ENCODE measurements at places on chromosomes 1 and 21.
A peak's percentile ranks its signal among the peaks of the same experiment; 100 is the strongest.

DNA sequence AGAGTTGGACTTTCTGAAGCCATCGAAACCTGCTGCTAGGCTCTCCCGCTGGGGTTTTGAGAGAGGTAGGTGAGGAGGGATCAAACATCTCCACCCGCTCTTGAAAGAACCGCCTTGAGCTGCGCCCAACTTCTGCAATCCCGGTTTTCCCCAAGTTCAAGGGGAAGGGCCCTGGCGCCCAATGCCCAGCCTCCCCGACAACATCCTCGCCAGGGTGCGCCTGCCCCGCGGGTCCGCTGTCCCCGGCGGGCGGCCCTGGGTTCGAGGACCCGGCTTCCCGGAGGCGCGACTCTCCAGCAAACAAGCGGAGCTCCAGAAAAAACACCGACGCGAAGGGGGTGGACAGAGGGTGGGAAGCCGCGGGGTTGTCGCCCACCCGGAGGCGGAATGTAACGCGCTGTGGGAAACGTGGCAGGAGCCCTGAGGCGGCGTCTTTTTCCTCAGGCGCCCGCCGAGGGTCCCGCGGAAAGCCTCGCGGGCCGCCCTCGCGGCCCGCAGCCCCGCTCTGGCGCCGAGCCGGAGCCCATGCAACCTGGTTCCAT, 607 bp downstream of the BTG3 start:
- H3K36me3 ChIP-seq: peaks cover 43% of the 10 kb centered on the region
- H3K27me3 ChIP-seq: no peaks in the 10 kb centered on the region
- H3K4me1 ChIP-seq: peaks cover 38% of the 10 kb centered on the region

- no peaks in the 10 kb centered on the region for H3K27me3 ChIP-seq
- H3K27ac ChIP-seq: peak overlapping the region; percentile 4
- peak; percentile 61 for DNase-seq
- peaks cover 27% of the 10 kb centered on the region for H3K4me1 ChIP-seq
- no peaks in the 10 kb centered on the region for H3K36me3 ChIP-seq
- no peak overlapping the region for H3K4me3 ChIP-seq
These were observed 123.1 kb upstream of the RUNX1 start for GRCh38 chr21:35172231-35172630.

DNA sequence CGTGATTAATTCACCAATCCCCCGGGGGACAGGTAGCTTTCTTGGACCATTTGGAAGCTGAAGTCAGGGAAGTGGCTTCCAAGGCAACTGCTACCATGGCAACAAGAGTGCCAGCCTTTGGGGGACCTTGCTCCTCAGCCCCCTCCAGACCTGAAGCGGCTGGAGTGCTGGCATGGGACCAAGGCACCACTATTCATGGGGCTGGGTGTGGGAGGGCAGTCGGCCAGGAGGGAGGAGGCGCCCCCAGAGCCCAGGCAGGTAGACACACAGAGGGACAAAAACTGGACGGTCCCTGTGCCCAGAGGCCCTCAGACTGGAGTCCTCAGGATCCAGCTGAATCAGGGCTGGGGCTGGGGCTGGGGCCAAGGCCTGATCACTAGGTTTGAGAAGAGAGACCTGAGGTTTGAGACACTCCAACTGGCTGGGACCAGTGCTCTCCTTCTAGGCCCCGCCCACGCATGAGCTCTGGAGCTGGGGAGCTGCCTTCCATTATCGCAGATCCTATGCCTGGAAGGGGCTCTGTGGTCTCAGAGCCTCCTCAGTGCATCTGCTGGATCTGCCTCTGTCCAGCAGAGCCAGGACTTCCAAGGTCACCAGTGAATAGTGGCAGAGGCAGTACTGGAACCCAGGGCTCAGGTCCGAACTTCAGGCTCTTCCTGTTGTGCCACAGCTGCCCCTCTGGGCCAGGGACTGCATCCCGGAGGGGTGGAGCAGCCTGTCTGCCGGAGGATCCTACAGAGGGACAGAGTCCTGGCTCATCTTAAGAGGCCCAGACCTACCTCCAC, 3.3 kb upstream of the KNCN start:
- H3K36me3 ChIP-seq: no peaks in the 10 kb centered on the region
- H3K27me3 ChIP-seq: no peaks in the 10 kb centered on the region
- H3K27ac ChIP-seq: no peak overlapping the region
- no peak overlapping the region for H3K4me3 ChIP-seq

DNA sequence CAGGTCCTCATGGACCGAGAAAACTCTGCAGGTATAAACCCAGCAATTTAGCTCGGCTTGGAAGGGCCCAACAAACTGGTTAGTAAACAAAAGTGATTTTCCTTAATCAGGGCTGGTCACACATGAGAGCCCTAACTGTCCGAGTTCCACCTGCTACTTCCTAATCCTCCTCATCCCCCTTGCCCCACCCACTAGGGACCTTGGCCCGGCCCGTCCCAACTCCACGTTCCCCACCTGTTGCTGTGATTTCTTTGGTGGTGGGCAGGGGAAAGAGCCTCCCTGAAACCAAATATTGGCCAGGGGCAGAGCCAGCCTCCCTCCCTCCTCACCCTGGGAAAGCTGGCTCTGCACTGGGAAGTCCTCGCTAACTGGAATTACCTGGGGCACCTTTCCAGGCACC, 304.2 kb upstream of the PROX1 start:
- no peaks in the 10 kb centered on the region for H3K36me3 ChIP-seq
- no peak overlapping the region for H3K4me3 ChIP-seq
- H3K27ac ChIP-seq: no peak overlapping the region
- peaks cover 3% of the 10 kb centered on the region for H3K27me3 ChIP-seq
- DNase-seq: no peak

GRCh38 chr1:30384286-30385245, 338.8 kb downstream of the MATN1 start:
- no peak overlapping the region for H3K4me3 ChIP-seq
- no peak overlapping the region for H3K27ac ChIP-seq
- no peak for DNase-seq
- H3K4me1 ChIP-seq: peaks cover 2% of the 10 kb centered on the region
- H3K36me3 ChIP-seq: no peaks in the 10 kb centered on the region

GRCh38 chr1:157234705-157235273, 96.6 kb upstream of the ETV3 start:
- H3K4me3 ChIP-seq: no peak overlapping the region
- no peak for DNase-seq
- no peak overlapping the region for H3K27ac ChIP-seq
- no peaks in the 10 kb centered on the region for H3K27me3 ChIP-seq

DNA sequence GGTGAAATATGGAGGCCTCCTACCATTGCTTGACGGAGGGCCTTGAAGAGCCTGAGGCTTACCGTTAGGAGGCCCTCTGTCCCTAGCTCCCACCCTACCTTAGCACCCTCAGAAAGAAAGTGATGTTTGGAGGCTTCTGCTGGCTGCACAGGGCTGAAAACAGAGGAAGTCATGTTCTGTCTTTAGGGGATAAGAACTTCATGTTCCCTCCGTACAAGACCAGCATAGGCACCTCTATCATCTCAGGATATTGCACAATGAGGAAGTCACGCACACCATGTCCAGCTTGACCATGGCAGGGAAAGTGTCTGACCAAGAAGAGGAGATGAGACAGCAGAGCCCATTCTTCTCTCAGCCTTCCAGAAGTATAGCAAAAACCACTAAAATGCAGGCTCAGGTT, 13.8 kb downstream of the ADORA3 start:
- DNase-seq: no peak
- no peaks in the 10 kb centered on the region for H3K27me3 ChIP-seq
- H3K4me3 ChIP-seq: no peak overlapping the region
- H3K4me1 ChIP-seq: no peaks in the 10 kb centered on the region

DNA sequence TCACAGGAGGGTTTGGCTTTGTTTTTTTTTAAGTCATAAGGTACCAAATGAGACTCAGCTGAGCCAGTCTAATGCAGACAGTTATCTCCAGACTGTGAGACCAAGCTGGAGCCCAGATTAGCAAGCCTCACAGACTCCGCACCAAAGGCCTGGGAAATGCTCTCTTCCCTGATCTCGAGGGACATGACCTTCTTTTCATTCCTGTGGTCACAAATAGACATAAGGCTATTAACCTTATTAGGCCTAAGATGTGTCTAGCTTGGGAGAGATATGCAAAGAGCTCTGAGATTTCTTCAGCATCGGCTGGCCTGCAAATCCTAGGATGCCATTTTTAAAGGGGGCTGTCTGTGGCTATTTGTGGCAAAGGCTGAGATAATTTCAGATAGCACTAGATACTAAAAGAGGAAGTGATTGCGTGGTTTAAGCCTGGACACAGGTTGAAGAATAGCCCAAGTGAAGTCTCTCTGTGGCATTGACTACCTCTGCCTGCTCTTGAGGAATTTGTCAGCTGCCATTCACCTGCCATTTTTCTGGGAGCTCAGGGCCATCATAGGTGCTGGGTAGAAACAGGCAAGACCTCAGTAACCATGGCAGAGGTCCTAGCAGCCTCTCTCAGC, 301.3 kb downstream of the SIPA1L2 start:
- no peak overlapping the region for H3K27ac ChIP-seq
- no peaks in the 10 kb centered on the region for H3K36me3 ChIP-seq
- no peak for DNase-seq
- peaks cover 12% of the 10 kb centered on the region for H3K27me3 ChIP-seq
- H3K4me3 ChIP-seq: no peak overlapping the region
- no peaks in the 10 kb centered on the region for H3K4me1 ChIP-seq

DNA sequence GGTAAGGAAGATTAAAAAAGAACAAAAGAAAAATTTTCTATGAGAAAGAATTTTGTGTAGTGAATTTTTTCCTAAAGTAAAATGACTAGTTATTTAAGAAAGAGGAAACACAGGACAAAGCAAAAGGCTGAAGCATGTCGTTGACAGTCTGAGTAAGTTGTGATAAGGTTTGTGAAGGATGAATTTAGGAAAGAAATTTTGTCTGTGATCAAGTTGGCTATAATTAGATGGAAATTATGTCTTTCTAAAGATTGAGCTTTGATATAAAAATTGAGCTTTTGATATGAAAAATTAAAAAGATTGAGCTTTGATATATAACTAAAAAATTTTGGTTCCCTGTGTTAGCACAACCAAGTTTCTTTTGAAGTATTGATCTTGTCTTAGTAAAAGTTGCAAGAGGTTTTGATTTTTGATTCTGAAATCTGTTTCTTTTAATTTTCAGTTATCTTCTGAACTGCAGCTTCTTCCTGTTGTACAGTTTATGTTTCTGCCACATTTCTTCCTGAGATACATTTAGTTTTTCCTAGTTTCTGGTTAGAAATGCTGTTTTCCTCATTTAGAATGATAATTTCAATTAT, 101.7 kb upstream of the KIAA0040 start:
- H3K36me3 ChIP-seq: no peaks in the 10 kb centered on the region
- H3K4me1 ChIP-seq: peaks cover 23% of the 10 kb centered on the region
- DNase-seq: no peak
- peaks cover 3% of the 10 kb centered on the region for H3K27me3 ChIP-seq
- no peak overlapping the region for H3K27ac ChIP-seq
- H3K4me3 ChIP-seq: no peak overlapping the region

- DNase-seq: no peak
- H3K27ac ChIP-seq: no peak overlapping the region
- H3K4me3 ChIP-seq: no peak overlapping the region
These were observed 164.4 kb downstream of the GIPC2 start for GRCh38 chr1:78210175-78210574.

DNA sequence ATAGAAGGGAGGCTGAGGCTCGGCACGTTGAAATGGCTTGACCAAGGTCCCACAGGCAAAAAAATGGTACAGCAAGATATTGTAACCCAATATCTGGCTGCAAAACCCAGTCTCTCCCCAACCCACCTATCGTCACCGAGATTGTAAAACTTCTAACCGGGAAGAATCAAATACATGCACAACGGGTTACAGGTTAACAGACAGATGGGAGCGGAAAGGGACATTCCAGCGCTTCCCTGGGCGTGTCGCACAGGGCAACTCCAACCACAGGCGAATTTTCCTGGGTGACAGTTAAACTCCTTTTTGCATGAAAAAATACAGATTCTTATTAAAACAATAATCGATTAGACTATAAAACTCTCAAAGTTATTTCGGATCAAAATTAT, 31.8 kb upstream of the JUN start:
- H3K36me3 ChIP-seq: no peaks in the 10 kb centered on the region
- peak; percentile 5 for DNase-seq
- H3K4me3 ChIP-seq: peak overlapping the region; percentile 75
- peak overlapping the region; percentile 81 for H3K27ac ChIP-seq
- H3K27me3 ChIP-seq: no peaks in the 10 kb centered on the region
- H3K4me1 ChIP-seq: peaks cover 37% of the 10 kb centered on the region

- peaks cover 3% of the 10 kb centered on the region for H3K27me3 ChIP-seq
- no peaks in the 10 kb centered on the region for H3K36me3 ChIP-seq
- H3K27ac ChIP-seq: no peak overlapping the region
- peaks cover 2% of the 10 kb centered on the region for H3K4me1 ChIP-seq
These were observed 97.8 kb downstream of the DUSP10 start for GRCh38 chr1:221644145-221644448.

DNA sequence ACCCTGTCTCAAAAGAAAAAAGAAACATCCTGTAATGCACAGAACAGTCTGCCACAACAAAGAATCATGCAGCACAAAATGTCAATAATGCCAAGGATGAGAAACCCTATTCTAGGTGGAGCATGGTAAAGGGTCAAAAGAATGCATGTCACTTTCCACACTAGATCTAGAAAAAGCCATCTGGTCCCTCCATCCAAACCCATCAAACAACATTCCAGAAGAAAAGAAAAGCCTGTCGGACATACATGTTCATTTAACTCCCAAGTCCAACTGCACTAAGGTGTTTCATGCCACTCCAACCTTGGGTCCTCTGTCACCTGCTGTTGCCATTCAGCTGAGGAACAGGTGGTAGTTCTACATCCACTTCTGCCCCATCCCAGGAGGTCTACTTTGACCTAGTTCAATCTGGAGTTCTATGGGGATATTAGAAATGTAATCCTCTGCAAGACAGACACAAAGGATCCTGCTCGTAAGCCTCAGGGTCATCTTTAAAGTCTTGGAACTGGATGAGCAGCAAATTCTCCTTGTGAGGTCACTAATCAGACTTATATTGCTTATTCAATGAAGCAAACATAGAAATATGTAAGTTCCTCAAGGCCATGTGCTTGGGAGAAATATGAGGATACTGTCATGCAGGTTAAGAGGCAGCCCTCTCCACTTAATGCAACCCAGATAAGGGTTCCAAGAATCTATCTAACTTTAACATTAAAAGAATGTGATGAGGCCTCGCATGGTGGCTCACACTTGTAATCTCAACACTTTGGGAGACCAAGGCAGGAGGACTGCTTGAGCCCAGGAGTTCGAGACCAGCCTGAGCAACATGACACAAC, 3.7 kb downstream of the DEDD start:
- peaks cover 52% of the 10 kb centered on the region for H3K36me3 ChIP-seq
- H3K4me1 ChIP-seq: peaks cover 46% of the 10 kb centered on the region
- no peak overlapping the region for H3K4me3 ChIP-seq
- H3K27ac ChIP-seq: peak overlapping the region; percentile 58
- H3K27me3 ChIP-seq: no peaks in the 10 kb centered on the region

GRCh38 chr1:11107599-11107998, 7.9 kb upstream of the EXOSC10 start:
- no peaks in the 10 kb centered on the region for H3K4me1 ChIP-seq
- no peak overlapping the region for H3K4me3 ChIP-seq
- H3K27ac ChIP-seq: no peak overlapping the region
- H3K36me3 ChIP-seq: peaks cover 26% of the 10 kb centered on the region
- DNase-seq: no peak

- no peak overlapping the region for H3K27ac ChIP-seq
- H3K27me3 ChIP-seq: peaks cover 3% of the 10 kb centered on the region
- no peaks in the 10 kb centered on the region for H3K4me1 ChIP-seq
- H3K4me3 ChIP-seq: no peak overlapping the region
- DNase-seq: no peak
These were observed 48.2 kb upstream of the ACTRT2 start for GRCh38 chr1:2972879-2973575.

GRCh38 chr1:200896531-200897196, 2.0 kb downstream of the INAVA start:
- H3K27ac ChIP-seq: no peak overlapping the region
- DNase-seq: no peak
- H3K27me3 ChIP-seq: peaks cover 29% of the 10 kb centered on the region
- peaks cover 6% of the 10 kb centered on the region for H3K4me1 ChIP-seq

- H3K4me1 ChIP-seq: no peaks in the 10 kb centered on the region
- no peaks in the 10 kb centered on the region for H3K36me3 ChIP-seq
These were observed 322.7 kb downstream of the PTBP2 start for GRCh38 chr1:97044159-97044760.
